ENCODE measurements at places on chromosomes 7 and 10.

DNA sequence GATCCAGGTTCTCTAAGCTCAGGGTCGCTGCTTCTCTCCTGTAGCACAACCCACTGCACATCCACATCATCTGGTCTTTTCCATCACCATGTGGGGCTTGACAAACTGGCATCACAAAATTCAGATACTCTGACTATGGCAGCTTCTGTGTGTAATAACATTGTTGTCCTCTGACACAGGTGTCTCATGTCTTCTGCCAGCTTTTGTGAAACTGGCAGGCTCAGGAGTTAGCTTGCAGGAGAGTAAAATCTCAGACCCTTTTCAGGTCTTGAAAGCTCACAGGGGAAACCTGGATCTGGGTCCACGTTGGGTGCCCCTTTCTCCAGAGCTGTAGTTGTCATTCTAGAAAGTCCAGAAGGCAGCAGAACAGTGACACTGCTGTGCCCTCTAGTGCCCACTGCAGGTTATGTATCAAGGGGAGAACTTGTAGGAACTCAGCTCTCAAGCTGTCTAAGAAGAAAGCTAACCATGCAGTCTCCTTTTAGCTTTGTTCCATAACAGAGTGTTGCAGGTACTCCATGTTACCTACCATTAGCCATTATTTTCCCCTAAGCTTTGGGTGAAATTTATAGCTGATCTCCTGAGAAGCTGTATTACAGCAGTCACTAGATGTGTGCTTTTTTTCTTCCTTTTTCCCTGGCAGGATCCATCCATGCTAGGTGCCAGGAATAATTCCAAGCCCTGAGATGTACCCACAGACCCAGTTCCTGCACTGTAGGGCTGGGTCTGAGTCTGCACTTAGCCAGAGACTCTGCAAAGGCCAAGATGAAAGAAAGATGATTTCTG is 102.7 kb downstream of the ZNF248 start:
- DNase-seq, result no peak

DNA sequence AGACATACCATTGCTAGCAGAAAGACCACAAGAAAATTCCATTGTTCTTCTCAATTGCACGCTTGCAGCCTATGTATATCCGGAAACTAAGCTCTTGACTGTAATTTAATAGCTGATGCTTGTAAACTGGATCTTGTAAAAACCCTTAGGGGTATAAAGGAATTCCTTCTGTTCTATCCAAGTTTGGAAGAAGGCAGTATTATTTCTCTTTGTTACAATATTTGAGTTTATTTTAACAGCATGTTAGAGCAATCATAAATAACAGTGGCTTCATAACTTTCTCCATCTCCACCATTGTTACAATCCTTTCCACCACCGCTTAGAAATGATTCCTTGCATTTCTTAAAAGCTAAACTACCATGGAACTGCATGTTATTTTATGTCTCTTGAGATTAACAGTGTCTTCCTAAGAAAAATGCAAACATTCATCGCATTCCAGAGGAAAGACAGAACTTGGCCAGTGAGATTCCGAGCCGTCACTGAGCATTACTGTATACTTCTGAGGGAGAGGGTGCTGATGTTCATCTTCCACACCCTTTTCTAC is 92.5 kb downstream of the TRIL start:
- no peak for DNase-seq

DNA sequence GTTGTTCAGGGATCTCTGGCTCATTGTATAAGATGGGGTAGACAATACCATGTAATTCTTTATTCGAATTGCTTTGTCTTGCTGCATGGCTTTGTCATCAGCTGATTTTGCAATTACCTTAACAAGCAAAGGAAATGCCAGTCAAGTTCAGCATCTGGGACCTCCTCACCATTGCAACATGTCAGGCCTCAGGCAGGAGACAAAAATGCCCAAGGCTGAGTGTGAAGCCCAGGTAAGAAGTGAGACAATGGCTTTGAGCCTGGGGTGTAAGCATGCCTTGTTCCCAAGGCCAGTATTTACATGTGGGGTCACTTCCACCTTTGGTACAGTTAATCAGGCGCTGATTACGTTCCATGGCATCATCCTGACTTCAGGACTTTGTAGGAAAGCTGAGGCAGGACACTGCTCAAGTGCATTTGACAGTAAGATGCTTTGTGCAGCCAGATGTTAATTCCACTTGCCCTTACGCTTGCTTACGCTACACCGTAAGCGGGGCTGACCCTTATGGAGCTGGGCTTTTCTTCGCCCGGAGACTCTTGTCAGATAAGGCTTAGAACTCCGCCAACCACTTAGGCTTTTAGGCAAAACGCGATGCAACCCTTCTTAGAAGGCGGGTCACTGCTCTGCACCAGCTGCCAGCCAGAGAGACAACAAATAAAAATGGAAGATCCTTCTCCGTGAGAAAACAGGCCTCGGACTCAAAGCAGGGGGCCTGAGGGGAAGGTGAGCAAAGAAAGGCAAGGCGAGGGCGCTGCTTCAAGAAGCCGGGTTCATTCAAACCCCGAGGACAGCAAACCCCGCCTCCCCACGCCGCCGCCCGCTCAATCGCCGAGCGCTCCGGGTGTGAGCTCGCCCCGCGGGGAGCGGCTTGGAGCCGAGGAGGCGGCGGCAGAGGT is 1.3 kb upstream of the SP4 start:
- no peak for DNase-seq

GRCh38 chr10:124576526-124577420 is 115.2 kb downstream of the LHPP start:
- no peak for DNase-seq

- no peak for DNase-seq
These were observed 110.6 kb downstream of the OAT start for GRCh38 chr10:124308056-124308645.

GRCh38 chr10:19033741-19034140 is 14.9 kb upstream of the MALRD1 start:
- no peak for DNase-seq

- no peak for DNase-seq
These were observed 385.3 kb downstream of the ETV1 start for GRCh38 chr7:13604178-13604577.

DNA sequence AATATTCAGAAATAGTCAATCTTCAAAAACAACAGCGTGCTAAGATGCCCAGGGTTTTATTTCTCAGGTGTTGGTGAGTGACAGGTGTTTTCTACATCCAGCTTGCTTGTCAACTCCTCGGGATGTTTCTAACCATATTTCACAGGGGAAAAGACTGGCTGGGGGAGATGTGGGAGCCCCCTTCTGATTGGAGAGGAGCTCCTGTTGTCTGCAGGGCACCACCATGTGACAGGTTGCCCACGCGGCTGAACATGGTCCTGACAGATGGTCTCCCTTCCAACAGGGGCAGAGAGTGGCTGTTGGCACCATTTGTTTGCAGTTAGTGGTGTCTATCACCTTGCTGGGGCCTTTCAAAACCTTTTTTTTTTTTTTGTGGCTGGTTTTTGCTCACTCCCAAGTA is 16.5 kb upstream of the GPR26 start:
- no peak for DNase-seq

DNA sequence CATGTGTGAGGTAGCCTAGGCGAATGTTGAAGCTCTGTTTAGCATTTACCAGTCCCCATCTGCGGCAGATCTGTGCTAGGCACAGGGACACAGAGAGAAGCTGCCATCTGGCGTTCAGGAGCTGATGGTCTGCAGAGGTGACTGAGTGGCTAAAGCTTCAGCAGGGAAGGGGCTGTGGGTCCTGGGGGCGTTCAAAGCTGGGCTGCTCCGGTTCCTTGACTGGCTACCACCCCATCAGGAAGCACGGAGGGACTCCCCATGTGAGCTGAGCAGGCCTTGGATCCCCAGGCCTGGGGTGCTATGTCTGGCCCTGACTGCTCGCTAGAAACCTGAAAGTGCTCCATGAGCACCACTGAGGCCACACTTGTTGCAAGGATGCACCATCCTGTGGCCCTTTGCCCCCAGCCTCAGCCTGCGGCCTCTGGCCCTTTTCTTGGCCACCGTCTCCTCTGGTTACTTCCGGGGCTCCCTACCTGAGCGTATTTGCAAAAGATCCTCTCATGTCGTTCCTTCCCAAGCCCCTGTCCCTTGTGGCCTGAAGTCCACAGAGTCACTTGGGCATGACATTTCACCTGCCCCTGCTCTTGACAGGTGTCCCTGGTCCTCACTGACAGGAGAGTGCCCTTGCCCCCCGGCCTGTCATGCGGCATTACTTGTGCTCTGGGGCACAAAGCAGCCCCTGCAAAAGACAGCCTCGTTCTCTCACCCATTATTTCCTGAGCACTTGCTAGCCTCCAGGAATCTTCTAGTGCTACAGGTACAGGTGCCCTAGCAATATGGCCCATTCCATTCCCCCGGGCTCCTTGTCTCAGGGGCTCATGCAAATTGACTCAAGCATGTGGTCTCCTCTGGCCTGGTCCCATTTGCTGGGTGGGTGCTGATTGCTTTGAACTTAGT is 108.1 kb downstream of the GLRX3 start:
- DNase-seq, result no peak

- DNase-seq, result no peak
These were observed 152.2 kb upstream of the TCF7L2 start for GRCh38 chr10:112797855-112798254.

DNA sequence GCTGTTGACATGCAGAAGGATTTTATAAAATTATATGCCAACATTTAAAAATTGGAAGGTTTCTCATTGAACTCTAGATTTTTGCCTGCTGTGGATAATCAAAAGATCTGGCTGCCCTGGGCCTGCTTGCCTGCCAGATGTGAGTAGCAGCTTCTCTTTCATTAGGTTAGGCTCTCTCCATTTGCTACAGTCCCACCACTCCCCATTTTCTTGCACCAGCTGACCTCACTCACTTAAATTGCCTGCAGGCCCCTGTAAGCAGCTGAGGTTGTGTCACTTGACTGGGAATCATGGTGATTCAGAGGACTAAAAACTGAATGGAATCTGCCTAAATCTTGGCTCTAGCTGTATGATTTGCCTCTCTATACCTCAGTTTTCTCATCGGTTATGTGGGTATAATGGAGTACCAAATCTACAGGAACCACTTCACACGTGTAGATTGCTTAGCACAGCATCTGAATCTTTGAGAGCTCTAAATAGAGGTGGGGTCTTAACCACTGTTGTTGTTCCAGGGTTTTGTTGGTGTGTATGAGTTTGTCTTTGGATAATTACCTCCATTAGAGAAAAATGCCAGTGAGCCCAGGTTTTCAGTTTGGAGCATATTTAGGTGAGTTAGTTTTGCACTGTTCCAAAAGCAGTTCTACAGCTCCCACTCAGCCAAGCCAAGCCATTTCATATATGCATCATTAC is 18.6 kb upstream of the RAPGEF5 start:
- DNase-seq, result no peak

DNA sequence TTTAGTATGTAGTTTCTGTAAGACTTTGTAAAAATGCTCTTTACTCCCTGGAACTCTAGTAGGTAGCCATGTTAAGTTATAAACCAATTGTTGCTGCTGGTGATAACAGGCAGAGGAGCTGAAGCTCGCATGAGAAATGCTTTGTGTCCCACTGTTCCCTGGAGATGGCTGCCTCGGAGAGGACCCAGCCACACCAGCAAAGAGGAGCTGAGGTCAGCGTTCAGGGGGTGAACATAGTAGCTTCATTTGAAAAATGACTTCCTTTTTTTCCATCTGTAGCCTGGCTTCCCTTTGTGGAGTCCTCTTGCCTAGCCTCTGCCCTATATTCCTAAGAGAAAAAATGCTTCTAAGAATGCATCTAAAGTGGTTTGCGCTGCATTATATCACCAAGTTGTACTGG is 20.3 kb downstream of the CELF2 start:
- DNase-seq, result no peak
